ENCODE measurements at places on chromosomes 16 and 17.

DNA sequence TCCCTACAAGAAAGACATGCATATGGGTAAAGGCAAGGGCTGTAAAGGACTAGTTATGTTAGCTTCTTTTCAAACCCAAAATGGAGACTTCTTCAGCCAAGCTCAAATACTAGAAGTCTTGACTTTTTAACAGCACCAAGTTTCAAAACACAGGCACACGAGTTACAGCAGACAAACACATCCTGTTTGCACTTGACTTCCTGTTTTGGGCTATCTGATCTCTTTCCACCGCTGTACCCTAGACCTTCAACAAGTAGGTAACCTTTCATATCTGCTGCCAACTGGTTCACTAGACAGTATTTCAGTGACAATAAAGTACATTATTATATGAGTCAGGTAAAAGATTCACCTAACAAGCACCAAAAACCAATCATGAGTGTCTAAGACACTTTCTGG lies 12.3 kb downstream of the RFFL start:
- peak; percentile 20 for DNase-seq

DNA sequence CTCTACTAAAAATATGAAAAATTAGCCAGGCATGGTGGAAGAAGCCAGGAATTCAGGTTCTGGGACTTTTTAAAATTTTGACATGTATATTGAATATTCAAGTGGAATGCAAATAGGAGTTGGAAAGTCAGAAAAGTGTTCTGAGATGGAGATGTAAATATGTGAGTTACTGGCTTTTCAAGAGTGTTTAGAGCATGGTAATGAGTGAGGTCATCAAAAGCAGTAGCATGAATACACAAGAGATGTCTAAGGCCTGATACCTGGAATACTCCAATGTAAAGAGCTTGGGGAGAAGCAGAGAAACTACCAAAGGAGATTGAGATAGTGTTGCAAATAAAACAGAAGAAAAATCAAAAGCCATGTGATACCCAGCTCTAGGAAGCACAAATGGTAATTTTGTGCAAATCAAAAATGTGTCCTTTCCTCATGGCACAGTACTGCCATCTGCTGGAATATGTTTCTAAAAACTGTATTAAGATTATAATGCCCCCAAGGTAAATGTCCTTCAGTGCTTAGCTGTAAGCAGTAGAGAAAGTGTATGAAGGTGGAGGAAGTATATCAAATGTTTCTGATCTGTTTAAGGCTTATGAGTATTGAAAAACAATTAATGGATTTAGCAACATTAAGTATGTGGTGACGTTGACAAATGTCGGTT lies 908.4 kb downstream of the KCNJ18 start:
- DNase-seq: peak; percentile 4

- DNase-seq: peak; percentile 81
Measured at GRCh38 chr16:10521681-10522274, 58.6 kb downstream of the EMP2 start.

GRCh38 chr16:11047057-11047456 lies 102.7 kb downstream of the CLEC16A start:
- DNase-seq: peak; percentile 59

GRCh38 chr17:1090465-1091189 lies 89.2 kb downstream of the ABR start:
- DNase-seq: no peak

- no peak for DNase-seq
Measured at GRCh38 chr16:10817963-10818941, at the start of gene TVP23A. Gene TVP23A (minus strand): TSS chr16:10818794. CDS start chr16:10818493, 301 bp downstream.

- DNase-seq: no peak
Measured at GRCh38 chr17:77326076-77326591, 185.4 kb downstream of the SEC14L1 start.

- no peak for DNase-seq
Measured at GRCh38 chr17:77606146-77606864, 352.2 kb upstream of the TNRC6C start.

DNA sequence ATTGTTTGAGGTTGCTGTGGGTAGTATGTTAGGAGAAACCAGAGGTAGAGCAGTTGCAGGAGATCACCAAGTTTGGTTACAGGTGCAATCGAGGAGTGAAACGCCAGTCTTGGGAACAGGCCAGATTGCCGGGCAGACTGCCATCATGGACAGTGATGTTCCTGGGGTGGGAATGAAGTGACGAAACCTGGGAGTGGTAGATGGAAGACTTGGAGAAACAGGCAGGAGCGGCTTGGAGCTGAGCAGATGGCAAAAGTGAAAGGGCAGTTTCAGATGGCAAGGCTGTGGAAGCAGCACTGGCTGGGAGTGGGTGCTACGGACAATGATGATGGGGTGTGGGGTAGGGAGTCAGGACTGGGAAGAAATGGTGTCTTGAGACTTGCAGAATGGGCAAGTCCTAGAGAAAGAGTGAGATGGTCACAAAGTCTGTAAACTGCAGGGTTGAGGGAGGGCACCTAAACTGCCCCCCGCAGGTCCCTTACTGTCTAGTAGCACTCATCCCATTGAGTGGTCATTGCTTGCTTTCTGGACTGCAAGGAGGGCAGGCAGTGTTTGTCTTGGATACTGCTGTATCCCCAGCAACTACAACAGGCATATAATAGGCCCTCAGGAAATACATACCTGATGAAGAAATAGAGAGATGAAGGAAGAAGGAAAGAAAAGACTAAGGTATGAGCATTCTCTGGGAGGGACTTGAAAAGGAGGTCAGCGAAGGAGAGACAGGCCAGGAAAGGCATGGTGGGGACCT lies 29.5 kb upstream of the ULK2 start:
- peak; percentile 24 for DNase-seq

DNA sequence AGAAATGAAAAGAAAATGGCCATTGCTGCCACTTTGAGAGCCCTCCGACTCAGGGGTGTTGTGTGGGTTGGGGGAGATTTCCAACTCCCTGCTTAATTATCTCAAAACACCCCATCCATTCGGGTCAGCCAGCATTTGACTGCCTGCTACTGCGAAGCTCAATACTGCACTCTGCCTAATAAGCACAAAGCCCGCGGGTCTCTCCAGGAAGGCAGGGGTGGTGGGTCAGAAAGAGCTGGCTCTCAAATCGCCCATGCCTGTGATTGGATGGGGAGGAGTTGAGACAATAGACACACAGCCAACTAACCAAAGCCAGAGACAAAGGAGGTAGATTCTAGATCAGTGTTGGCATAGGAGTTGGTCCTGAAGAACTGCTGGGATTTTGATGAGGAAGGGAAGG lies 2.3 kb upstream of the XAF1 start:
- DNase-seq: no peak

GRCh38 chr16:73059779-73060615 lies 12.1 kb upstream of the ZFHX3 start:
- no peak for DNase-seq

DNA sequence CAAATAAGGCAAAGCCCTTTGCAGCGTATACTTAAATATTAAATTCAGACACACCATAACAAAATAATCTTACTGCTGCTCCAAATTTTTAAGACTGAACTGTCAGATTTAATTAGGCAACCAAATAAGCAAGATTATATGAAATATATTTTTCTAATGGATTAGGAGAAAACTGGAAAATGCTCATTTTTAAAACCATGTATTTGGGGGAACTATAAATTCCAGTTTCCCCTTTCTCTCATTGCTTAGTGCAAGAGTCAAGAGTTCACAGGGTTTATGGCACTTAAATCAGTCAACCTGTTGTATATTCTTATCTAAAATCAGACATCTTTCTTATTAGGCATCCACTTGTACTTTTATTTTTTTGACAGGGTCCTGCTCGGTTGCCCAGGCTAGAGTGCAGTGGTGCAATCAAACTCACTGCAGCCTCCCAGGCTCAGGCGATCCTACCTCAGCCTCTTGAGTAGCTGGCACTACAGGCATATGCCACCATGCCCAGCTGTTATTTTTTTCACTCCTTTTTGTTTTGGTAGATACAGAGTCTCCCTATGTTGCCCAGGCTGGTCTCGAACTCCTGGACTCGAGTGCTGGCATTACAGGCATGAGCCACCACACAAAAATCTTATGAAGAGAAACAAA lies 2.1 kb upstream of the KANSL1 start:
- DNase-seq: no peak

DNA sequence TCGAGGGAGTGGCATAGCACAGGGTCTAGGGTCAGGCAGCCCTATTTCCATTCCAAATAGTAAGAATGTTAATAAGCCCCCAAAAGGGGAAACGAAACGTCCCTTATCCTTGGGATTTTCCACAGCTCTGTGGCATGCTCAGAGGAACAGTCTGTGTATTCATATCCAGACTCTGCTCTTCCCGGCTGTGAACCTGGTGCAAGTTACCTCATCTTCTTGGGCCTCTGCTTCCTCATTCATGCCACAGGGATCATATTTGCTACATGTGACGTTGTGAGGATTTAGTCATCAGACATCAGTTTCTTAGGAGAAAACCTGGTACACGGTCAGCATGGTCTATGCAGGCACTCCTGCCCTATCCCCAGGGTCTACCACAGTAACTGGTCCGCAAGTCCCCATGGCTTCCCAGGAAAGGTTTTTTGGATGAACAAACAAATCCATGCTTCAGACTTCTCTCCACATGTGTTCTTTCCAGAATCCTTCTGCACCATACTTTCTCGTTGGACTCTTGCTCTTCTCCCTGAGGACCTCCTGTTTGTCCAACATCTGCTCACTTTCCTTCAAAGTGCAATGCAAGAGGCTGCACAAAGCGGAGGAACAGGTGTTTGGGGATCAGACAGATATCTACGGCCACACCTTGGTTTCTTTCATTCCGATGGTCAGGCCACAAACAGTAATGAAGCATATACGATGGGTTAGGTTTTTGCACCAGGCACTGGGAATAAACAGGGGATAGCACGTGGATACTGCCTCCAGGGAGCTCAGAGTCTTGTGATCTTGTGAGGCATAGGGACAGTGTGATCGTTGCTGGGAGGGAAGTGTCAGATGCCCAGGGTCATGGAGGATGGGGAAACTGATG lies 17.7 kb downstream of the GLP2R start:
- no peak for DNase-seq

GRCh38 chr16:71594000-71594646 lies 17.2 kb upstream of the TAT start:
- no peak for DNase-seq

DNA sequence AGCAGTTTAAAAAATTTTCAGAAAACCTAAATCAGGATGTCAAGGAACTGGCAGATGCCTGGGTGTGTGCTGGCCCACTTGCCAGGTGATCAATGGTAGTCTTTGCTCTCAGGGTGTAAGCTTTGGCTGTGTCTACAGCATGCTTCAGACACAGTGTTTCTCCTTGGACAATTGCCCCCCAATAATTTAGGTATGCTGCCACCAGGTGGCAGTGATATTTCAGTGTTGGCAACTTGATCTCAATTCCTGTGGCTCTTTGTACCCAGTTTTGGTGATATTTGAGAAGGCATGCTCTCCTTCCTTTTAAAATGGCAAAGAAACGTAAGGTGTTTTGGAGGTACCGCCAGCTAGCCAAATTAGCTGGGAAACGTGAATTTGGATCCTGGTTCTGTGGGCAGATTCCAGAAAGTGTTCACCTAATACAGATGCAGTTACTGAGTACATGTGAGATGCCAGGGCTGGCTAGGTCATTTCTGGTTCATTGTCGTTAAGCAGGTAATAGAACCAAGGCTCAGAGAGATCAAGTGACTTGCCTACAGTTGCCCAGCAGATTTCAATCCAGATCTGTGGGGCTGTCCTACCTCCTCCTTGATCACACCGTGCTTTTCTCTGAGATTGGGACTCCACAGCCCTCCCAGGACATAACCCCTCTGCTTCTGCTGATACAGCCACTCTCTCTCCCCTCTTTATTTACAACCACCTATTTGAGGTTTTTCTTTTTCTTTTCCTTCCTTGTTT lies 155.6 kb upstream of the PLCG2 start:
- peak; percentile 70 for DNase-seq

GRCh38 chr17:45413498-45413923 lies 19.2 kb downstream of the ARHGAP27 start:
- no peak for DNase-seq
